Activated CD4-positive, alpha-beta T cell treated with anti-CD3 and anti-CD28 coated beads for 48 hours (primary cell): ENCODE measurements at places on chromosomes 11 and 22.

- no peak for DNase-seq
Measured at GRCh38 chr11:42049650-42050049, 590.2 kb upstream of the LRRC4C start.

- no peak for DNase-seq
Measured at GRCh38 chr11:19244621-19245020, 3.9 kb upstream of the E2F8 start.

DNA sequence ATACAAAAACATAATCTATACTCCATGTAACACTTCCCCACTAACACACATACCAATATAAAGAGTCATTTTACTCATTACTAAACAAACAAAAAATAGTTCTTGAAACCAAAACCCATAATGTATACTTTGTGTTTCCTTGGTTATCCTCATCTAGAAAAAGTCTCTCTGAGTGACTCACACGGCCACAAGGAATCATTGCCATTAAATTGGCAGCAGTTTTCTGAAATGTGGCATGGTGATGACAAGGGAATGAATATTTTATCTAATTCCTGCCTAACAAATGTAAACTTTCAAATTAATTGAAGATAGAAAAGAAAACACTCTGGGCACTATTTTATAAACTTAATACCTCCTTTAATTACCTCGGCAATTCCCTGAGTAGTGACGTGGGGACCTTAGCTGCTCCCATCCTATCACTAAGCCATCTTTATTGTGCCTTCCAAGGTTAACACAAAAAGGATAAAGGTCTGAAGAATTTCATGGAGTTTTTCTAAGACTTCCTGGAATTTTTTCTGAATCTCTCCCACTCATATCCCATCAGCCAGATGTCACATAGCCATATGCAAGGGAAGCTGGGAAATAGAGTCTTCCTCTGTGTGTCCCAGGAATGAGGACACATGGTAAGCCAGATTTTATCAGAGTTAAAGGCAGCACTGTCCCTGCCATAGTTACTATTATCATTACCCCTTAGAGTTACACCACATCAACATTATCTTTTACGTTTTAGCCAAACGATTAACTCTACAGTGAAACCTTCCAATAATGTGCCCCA, 857.2 kb upstream of the TENM4 start:
- no peak for DNase-seq

- DNase-seq = no peak
Measured at GRCh38 chr11:68969386-68969785, 11.4 kb downstream of the MRGPRD start.

- no peak for DNase-seq
Measured at GRCh38 chr11:130738611-130739010, 177.7 kb downstream of the SNX19 start.

- no peak for DNase-seq
Measured at GRCh38 chr11:8192896-8193209, 24.0 kb upstream of the RIC3 start.

- no peak for DNase-seq
Measured at GRCh38 chr22:30250039-30250565, 3.5 kb upstream of the LIF start.
